ENCODE measurements at places on chromosomes 6 and 20. TPM values are rescaled to one million over a fixed set of nuclear protein-coding genes. Genes with fewer than 3 reads are reported as not detected.

The MATN4 gene
- not detected for total RNA-seq

The ANGPT4 gene
- not detected for total RNA-seq

The XRN2 gene
- 28.4 TPM for total RNA-seq

The SLC26A8 gene
- total RNA-seq = 0.12 TPM

The GPR31 gene
- not detected for total RNA-seq

The CD24 gene
- 89.0 TPM for total RNA-seq

DNA sequence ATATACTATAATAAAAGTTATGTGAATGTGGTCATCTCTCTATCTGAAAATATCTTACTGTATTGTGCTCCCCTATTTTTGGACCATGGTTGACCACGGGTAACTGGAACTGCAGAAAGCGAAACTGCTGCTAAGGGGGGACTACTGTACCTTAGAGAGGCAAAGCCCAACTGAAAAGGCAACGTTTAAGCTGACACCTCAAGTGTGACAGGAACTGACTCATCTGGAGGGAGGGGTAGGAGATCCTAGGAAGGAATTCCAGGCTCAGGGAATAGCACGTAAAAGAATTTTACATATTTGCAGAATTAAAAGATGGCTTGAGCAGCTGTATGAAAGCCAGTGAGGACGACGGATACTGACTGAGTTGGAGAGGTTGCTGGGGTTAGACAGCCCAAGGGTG is 34.8 kb downstream of the ELOVL2 start:
- H3K36me3 ChIP-seq = no peaks in the 10 kb centered on the region
- H3K4me3 ChIP-seq = no peak overlapping the region
- DNase-seq = no peak
- H3K27ac ChIP-seq = no peak overlapping the region
- H3K27me3 ChIP-seq = no peaks in the 10 kb centered on the region

DNA sequence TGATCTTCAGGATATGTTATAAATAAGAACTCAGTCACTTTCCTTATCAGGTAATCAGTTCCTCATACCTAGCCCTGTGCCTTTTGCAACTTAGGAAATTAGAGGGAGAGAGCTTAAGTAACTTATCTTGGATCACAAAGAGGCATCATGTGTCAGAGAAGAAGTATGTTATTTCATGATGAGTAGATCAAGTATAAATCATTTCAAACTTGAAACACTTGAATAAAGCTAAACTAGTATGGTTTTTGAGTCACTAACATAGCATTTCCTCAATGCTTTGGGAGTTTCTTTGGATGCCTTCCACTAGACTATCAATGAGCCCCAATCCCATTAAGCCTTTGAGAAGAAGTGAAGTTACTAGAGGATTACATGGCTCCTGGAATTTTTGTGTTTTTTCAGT is 102.6 kb upstream of the TNFAIP3 start:
- H3K4me3 ChIP-seq = no peak overlapping the region
- H3K4me1 ChIP-seq = no peaks in the 10 kb centered on the region
- H3K27ac ChIP-seq = no peak overlapping the region
- no peak for DNase-seq
- no peaks in the 10 kb centered on the region for H3K27me3 ChIP-seq

DNA sequence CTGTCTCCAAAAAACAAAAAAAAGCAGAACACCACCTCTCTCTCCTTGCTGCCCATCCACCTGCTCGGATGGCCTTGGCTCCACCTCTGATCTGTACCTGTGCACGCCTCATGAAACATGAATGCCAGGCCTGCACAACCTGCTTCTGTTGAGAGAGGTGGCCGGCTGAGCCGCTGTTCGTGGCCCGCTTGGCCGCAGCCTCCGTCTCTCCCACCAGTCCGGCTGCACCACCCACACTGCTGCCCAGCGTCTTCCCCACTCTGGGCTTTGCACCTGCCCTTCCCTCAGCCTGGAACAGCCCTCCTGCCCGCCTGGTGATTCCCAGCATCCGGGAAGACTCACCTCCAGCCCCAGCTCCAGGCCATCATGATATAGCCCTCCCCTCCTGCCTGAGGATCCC is 12.2 kb upstream of the ZBTB46 start:
- H3K36me3 ChIP-seq = no peaks in the 10 kb centered on the region
- H3K27ac ChIP-seq = no peak overlapping the region
- no peak overlapping the region for H3K4me3 ChIP-seq

DNA sequence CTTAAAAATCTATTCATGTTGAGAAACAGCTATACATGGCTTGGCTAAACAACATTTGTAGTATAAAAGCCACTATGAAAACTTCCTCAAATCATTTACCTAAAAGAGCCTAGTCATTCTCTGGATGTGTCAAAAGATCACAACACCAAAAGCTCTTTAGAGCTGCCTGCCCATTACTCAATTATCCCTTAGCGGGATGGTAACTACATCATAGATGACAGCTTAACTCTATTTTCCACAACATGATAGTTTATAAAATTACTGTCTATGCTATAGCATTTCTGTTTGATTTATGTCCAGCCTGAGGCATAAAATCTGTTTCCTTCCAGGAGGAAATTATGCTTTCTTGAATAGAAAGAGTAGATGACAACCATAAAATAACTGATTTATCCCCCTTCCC is 777.6 kb upstream of the HS3ST5 start:
- H3K27me3 ChIP-seq = no peaks in the 10 kb centered on the region
- no peaks in the 10 kb centered on the region for H3K4me1 ChIP-seq
- H3K4me3 ChIP-seq = no peak overlapping the region
- H3K36me3 ChIP-seq = no peaks in the 10 kb centered on the region
- no peak overlapping the region for H3K27ac ChIP-seq

DNA sequence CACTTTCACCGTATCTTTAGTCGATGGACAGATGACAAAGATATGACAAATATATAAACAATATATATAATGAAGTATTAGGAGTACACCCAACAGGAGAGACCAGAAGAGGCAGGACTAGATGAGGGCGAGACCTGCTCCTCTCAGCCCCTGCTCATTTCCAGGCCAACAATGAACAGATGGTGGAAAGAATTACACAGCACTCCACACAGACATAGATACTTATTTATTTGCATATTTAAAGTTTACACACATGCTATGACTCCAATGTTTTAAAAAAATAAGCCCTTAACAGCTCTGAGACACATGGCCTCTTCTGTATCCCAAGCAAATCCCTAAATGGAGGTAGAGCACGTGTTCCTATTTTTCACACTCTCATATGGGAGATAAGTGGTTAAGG is 10.4 kb downstream of the FAM210B start:
- no peak for DNase-seq
- no peaks in the 10 kb centered on the region for H3K4me1 ChIP-seq
- H3K27ac ChIP-seq = no peak overlapping the region

- no peaks in the 10 kb centered on the region for H3K4me1 ChIP-seq
- H3K27ac ChIP-seq = no peak overlapping the region
- no peak overlapping the region for H3K4me3 ChIP-seq
- no peaks in the 10 kb centered on the region for H3K27me3 ChIP-seq
- H3K36me3 ChIP-seq = no peaks in the 10 kb centered on the region
- DNase-seq = no peak
These were observed 160.6 kb downstream of the TMEM200A start for GRCh38 chr6:130526466-130526865.

- no peak for DNase-seq
- H3K36me3 ChIP-seq = no peaks in the 10 kb centered on the region
- H3K27me3 ChIP-seq = no peaks in the 10 kb centered on the region
- H3K4me1 ChIP-seq = no peaks in the 10 kb centered on the region
These were observed 41.9 kb downstream of the SYNJ2 start for GRCh38 chr6:158023597-158023939.

GRCh38 chr6:36716476-36717093 is 19.0 kb downstream of the RAB44 start:
- DNase-seq = no peak
- H3K4me3 ChIP-seq = no peak overlapping the region
- no peaks in the 10 kb centered on the region for H3K4me1 ChIP-seq
- no peak overlapping the region for H3K27ac ChIP-seq
- no peaks in the 10 kb centered on the region for H3K36me3 ChIP-seq

- H3K27me3 ChIP-seq = no peaks in the 10 kb centered on the region
- no peak for DNase-seq
- H3K4me1 ChIP-seq = no peaks in the 10 kb centered on the region
- H3K27ac ChIP-seq = no peak overlapping the region
- no peak overlapping the region for H3K4me3 ChIP-seq
These were observed 227.3 kb downstream of the TINAG start for GRCh38 chr6:54535568-54535967.

DNA sequence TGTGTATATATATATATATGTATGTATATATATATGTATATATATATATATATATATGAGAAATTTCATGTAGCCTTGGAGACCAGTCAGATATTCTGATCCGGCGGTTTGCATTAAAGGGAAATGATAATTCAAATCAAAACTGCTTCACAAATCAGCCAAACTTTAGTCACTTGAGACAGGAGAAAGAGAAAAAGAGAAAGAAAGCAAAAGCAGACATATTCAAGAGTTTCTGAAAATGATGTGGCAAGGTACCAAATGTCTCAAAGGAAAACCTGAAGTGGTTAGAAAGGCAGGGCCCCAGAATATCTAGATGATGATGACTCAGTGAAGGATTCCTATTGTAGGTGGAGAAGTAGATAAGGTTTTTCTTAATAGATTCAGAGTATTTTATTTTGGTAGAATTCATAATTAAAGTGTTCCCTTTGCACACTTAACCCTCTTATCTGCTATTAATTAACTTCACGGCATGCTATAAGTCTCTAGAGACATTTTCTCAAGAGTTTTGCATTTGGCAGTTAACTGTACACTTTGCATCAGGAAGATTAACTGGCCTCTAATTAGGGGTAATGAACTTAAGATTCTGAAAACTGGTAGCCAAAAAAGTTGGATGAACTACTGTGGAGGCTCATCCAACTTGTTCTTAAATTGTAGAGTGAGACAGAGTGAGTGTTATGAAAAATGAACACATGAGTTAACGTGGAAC is 50.1 kb upstream of the ASF1A start:
- no peaks in the 10 kb centered on the region for H3K36me3 ChIP-seq
- no peak overlapping the region for H3K4me3 ChIP-seq
- no peak overlapping the region for H3K27ac ChIP-seq
- no peaks in the 10 kb centered on the region for H3K4me1 ChIP-seq
- no peak for DNase-seq

GRCh38 chr20:13333793-13334192 is 112.7 kb downstream of the ISM1 start:
- H3K27me3 ChIP-seq = no peaks in the 10 kb centered on the region
- no peak overlapping the region for H3K4me3 ChIP-seq
- H3K4me1 ChIP-seq = peaks cover 11% of the 10 kb centered on the region

- peaks cover 7% of the 10 kb centered on the region for H3K27me3 ChIP-seq
- no peak overlapping the region for H3K4me3 ChIP-seq
- no peak for DNase-seq
- no peaks in the 10 kb centered on the region for H3K4me1 ChIP-seq
These were observed 137.9 kb downstream of the RPS12 start for GRCh38 chr6:132952031-132952867.

GRCh38 chr6:135314543-135314942 is 133.4 kb downstream of the MYB start:
- H3K27me3 ChIP-seq = no peaks in the 10 kb centered on the region
- no peak for DNase-seq
- no peak overlapping the region for H3K4me3 ChIP-seq
- no peaks in the 10 kb centered on the region for H3K4me1 ChIP-seq

DNA sequence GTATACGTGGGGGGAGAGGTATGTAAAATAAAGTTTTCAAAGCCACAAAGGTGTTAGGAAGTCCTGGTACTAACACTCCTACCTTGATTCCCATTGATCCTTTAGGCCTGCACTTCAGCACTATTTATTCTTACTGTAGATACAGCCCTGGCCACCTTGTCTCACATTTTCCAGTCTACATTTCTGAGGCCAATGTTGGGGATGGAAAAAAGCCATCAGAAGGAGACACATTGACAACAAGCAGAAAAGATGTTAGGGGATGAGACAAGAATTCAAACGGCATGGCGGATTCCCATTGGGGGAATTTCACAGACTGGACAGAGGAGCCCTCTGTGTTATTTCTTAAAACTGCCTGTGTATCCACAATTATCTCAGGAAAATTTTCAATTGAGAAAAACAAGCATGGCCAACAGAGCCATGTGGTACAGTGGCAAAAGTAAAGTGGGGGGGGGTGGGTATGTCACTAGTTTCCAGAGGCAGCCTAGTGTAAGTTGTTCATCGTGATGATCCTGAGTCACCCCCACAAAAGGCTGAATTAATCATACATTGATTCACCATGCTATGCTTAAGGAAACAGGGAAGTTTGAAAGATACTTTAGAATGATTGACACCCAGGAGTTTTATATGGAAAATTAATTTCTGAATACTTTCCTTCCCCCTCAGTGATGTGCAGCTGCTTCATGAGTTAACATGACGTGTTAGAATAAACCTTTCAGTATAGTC is 40.5 kb downstream of the RREB1 start:
- H3K27me3 ChIP-seq = no peaks in the 10 kb centered on the region
- H3K4me1 ChIP-seq = peaks cover 73% of the 10 kb centered on the region

- DNase-seq = no peak
- no peaks in the 10 kb centered on the region for H3K4me1 ChIP-seq
- no peaks in the 10 kb centered on the region for H3K36me3 ChIP-seq
- no peak overlapping the region for H3K4me3 ChIP-seq
- no peak overlapping the region for H3K27ac ChIP-seq
These were observed 20.2 kb upstream of the SPAG4 start for GRCh38 chr20:35595456-35595855.

- no peak overlapping the region for H3K4me3 ChIP-seq
- no peaks in the 10 kb centered on the region for H3K4me1 ChIP-seq
- peak; percentile 88 for DNase-seq
- peak overlapping the region; percentile 78 for H3K27ac ChIP-seq
- no peaks in the 10 kb centered on the region for H3K36me3 ChIP-seq
These were observed 231.2 kb upstream of the PMEPA1 start for GRCh38 chr20:57940868-57941522.
